ENCODE measurements at places on chromosomes 13 and 19.

- DNase-seq = peak; percentile 64
Observed at GRCh38 chr19:48635966-48636858, 967 bp downstream of the DBP start.

GRCh38 chr13:73809561-73809960, 324.6 kb downstream of the KLF12 start:
- no peak for DNase-seq

- DNase-seq = no peak
Observed at GRCh38 chr13:36356058-36356457, 9.9 kb upstream of the SPART start.

DNA sequence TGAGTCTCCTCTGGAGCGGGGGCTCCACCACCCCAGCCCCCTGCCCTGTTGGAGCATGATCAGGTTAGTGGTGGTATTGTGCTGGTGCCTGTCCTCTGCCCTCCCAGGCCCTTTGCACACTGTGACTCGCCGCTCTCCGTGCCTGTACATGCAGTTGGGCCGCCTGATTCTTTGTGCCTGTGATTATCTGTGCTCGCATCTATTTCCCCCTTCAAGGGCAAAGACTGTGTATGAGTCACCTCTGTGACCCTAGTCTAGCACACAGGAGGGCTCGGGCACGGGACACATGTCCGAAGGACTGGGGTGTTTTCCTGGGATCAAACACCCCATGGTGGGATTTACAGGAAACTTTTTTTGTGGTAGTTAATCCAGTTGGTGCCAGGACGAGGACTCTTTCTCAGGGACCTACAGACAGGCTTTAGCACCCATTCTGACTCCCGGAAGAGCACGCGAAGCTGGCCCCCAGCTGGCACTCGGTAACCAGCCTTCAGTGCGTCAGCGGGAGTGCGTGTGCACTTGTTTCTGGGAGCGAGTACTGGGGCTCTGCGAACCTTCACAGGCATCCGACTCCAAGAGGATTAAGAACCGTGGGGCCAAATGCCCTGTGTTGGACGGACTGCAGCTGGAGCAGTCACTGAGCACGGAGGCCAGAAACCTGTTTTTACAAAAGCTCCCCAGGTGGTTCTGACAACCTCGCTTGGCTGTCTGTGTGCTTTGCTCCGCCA, 6.7 kb downstream of the PPP1R37 start:
- peak; percentile 65 for DNase-seq

DNA sequence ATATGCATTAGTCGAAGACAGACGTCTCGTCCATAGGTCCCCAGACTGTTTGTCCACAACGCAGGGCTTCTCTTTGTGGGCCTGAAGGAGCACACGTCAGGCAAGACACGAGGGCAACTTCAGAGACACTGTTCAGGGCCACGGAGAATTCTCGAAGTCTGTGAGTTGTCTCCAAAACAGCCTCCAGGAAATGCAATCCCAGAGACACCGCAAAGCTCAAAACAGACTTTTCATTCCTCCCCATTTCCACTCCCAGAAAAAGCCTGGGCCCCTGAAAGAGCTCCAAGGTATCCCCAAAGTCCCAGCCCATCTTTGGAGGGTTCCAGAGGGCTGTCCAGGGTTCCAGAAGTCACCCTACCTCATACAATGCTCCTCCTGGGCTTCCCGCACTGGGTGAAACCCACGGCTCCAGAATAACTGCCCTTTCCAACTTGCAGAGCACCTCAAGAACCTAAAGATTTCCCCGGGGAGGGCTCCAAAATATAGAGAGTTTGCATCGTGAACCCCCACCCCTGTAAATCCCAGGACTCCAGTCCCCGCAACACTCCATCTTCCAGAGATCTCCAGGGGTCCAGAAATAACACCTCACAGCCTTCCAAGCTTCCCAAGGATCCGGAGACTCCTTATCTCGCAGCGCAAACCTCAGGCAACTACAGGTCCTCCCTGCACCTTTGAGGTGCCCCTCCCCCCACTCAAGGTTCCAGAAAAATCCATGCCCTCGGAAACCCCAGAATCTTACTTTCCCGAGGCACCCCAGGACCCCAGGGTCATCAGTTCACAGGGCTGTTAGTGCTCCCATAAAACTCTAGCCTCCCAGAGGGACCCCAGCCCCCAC, 687 bp upstream of the FTL start:
- no peak for DNase-seq

DNA sequence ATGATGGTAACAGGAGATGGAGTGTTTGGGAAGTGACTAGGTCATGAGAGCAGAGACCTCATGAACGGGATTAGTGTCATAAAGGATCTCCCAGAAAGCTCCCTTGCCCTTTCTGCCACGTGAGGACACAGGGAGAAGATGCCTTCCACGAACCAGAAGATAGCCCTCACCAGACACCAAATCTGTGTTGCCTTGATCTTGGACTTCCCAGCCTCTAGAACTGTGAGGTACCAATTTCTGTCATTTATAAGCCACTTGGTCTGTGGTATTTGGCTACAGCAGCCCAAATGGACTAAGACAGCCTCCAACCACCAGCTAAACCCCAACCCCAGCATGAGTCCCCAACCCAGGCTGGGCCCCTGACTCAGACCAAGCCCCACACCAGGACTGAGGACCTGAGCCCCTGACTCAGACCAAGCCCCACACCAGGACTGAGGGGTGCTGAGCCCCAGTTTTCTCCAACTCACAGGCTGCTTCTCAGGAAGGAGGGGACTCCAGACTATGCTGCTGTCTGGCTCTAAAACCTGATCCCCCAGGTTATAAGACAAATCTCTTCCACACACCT, 54.1 kb downstream of the PTPRS start:
- no peak for DNase-seq

All from thyroid gland (tissue), 4 donors.